Stimulated activated CD4-positive, alpha-beta T cell treated with anti-CD3 and anti-CD28 coated beads, Interleukin-12 subunit alpha, Interleukin-12 subunit beta, amount 100 ng/mL, for 4 hours (primary cell): ENCODE measurements at places on chromosomes 2 and 18.

- DNase-seq = no peak
Observed at GRCh38 chr18:525036-525797, 24.7 kb upstream of the COLEC12 start.

DNA sequence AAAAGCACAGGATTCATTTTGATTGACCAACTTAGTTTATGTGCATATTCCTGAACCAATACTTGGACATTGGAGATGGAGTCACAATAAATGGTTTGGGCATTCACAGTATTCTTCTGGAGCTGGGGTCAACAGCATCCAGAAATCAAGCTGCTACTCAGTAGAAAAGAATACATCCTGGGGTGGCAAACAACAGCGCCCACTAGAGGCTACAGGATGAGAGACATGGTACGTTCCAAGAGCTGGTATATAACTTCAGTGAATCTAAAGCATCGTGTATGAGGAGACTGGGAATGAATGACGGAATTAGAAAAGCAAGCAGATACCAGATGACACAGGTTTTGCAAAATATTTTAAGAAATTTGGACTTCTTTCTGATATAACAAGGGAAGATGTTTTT, 142.9 kb upstream of the FIGN start:
- DNase-seq = no peak

DNA sequence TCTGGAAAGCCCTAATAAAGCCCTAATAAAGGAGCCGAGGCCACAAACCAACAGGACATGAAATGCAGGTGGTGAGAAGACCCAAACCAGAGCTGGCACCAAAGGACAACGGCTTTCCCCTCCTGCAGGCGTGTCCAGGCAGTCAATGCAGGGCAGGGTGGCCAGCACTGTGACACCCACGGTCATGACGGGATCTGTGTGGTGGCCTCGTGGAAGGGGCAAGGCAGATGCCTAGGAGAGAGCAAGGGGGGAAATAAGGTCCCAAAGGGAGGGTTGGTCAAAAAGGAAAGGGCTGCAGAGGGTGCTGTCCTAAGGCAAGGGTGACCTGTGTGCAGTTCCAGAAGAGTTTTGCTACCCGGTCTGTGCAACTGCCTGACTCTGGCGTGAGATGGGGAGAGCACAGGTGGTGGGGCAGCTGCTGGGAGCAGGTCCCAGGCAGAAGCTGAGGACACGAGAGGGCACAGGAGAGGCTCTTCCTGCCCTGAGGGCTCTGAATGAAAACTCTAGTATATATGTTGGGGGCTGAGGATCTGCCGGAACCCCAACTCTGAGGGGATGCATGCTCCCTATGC, 156.7 kb downstream of the TPO start:
- no peak for DNase-seq

DNA sequence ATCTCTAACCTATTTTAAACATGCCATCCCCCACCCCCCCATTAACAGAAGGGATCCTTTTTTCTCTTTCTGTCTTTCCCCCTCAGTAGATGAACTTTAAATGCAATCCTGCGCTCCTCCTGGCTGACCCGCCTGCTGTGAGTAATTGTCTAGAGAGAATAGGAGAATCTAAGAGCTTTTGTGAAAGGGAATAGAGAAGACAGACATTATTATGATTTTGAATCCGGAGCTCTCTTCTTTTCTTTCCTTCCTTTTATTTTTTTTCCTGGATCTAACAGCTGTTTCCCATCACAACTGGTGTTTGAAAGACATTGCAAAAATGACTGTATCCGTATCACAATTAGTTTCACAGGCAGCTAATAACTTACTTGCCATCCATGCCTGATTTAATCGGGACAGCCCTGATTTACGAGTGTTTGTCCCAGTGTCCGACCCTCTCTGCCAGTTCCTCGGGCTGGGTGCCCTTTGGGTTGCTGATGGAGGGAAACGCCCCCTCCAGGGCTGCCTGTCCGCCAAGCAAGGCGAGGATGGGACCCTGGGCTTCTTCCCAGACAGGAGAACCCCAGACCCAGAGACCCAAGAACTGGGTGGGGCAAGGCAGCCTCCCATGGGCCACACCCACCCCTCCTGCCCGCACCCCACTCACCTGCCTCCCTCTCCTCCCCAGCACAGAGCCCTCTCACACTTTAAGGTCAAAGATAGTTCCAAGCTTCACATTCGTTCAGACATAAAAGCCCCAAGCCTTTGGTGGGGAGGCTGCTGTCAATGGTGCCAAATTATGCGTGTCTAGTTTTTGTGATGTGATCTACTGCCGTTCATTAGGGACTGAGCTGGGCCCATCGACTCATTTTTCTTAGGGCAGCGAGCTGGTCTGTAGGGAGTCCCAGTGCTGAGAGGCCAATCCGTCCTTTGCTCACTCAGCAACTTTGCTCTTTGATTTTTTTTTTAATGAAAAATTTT, 231.7 kb downstream of the ZNF516 start:
- no peak for DNase-seq

DNA sequence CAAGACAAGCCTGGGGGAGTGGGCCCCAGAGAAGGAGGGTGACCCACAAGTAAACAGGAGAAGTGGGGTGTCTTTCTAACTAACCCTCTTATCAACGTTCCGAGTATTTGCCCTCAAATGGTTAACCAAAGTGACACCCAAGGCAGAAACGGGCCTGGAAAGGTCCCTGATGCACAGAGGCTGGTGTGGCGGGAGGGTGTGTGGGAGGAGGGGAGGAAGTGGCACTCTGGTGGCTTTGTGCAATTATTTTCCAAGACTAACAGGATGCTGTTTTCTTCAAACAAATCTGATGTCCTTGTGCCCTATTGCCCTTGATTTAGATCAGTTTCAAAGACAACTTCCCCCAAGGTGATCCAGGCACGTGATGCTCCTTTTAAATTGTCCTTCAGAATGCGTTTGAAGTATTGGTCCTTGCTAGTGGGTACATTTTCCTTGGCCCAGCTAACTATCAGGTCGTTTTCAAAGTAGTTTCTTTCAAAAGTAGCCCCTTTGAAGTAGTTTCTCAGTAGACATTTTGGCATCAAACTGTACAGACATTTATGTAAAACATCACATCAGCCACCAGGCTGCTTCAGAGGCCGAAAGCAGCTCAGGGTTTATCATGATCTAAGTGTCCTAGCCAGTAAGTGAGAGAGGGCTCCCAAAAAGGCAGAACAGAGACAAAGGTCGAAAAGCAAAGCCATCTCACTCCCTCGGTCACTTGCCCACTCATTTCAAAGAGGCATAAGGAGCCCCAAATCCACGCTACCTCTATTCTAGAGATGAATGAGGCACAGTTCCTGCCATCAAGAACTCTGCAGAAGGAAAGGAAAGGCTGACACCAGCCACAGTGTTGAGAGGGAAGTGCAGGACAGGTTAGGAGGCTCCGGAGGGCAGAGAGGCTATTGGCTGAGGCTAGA, 371.1 kb upstream of the ID2 start:
- peak; percentile 19 for DNase-seq

GRCh38 chr2:231914077-231914690, 12.0 kb downstream of the NPPC start:
- no peak for DNase-seq

DNA sequence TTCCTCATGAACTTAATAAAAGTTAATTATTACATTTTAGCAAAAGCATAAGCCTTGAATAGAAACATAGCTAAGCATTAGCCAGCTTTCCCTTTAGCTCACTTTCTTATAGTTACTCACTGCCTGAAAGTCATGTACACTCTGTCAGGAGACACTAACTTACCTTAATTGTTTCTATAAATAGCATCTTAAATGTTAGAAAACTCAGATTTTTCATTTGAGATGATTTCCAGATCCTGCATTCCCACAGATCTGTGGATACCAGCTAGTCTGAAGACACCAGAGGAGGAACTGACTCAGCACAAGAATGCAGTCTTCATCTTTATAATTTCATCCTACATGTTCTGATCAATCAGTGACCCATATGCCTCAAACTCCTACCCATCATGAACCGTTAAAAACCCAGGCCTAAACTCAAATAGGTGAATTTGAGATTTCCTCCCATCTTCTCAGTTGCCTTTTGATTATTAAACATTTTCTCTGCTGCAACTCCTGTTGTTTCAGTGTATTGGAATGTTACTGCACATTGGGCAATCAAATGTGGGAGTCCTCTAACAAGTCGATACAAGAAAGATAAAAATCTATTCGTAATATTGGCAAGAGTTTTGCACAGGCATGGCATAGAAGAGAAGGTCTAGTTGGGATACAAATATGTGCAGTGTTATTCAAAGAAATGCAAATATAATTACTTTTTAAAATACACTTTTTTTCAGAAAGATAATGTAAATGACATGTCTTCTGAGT, 857.4 kb upstream of the CDH2 start:
- no peak for DNase-seq

- peak; percentile 20 for DNase-seq
Observed at GRCh38 chr18:9082711-9083510, 19.6 kb upstream of the NDUFV2 start.

- DNase-seq = peak; percentile 70
Observed at GRCh38 chr18:79394534-79395307, 1.0 kb upstream of the NFATC1 start.

DNA sequence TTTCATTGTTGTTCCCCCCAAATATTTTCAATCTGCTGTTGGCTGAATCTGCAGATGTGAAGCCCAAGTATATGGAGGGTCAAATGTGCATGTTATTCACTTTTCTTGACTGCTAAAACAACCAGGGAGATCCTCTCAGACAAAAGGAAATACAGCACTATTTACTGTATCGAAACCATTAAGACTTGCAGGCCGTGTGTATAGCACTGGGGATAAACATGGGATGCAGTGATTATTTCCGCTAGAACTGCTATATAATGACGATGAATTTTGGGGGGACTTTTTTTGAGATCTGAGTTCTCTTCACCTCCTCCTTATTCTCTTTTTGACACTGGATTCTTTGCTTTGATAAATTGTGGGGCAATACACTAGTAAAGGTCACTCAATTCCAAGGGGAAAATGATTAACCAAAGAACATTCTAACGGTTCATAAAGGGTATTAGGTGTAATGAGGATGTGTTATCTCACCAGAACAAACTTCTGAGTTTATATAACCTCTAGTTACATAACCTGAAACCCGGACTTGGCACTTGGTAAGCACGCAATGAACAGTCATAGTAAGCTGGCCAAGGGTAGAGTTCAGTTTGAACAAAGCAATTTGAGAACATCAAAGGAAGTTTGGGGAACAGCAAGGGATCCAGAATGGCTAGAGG, 3.5 kb upstream of the UGT1A1 start:
- DNase-seq = no peak
